ENCODE measurements at places on chromosomes 2 and 18. TPM values are rescaled to one million over a fixed set of nuclear protein-coding genes. Genes with fewer than 3 reads are reported as not detected.

The CD207 gene
- total RNA-seq = not detected

The RTKN gene
- total RNA-seq = 1.1 TPM

The PSMA8 gene
- total RNA-seq = 0.83 TPM

The ANKRD12 gene
- 111 TPM for total RNA-seq

The SRD5A2 gene
- total RNA-seq = not detected

The GRB14 gene
- not detected for total RNA-seq

The TRIM54 gene
- not detected for total RNA-seq

The C1QL2 gene
- not detected for total RNA-seq

The MC2R gene
- not detected for total RNA-seq

The IL36RN gene
- total RNA-seq = not detected

GRCh38 chr2:29412197-29412925 lies 297.1 kb downstream of the CLIP4 start:
- no peak for DNase-seq

- DNase-seq = no peak
These were observed 11.3 kb upstream of the DPP4 start for GRCh38 chr2:162085090-162085891.

GRCh38 chr2:188475945-188476344 lies 184.3 kb downstream of the GULP1 start:
- DNase-seq = no peak

DNA sequence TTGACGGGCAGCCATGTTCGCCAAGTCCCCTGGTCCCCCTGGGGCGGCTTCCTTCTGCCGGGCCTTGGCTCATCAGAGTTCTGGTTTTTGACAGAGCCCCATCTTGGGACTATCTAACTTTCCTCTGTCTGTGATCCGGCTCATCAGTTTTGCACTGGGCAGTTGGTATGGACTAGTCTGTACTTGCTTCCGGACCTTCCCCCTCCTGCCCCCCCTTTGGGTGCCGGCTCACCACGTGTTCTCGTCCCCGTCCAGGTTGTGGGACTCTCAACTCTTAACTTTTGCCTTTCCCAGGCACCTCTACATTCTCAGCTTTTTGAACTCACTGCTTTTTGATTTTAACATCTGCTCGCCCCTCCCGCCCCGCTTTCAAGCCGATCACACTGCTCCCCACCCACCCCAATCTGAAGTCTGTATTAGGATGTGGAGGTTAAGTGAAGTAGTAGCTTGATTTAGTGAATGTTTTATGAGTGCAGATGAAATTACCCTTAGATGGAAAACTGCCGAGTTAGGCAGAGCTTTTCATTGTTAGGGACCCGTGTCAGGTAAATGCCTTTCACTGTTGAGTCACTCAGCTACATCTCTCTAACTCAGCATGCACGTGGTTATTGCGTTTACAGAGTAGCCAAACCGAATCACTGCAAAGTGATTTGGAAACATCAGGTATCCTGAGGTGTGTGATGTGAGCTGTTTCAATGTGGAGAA lies 874 bp downstream of the WDR43 start:
- peak; percentile 54 for DNase-seq

DNA sequence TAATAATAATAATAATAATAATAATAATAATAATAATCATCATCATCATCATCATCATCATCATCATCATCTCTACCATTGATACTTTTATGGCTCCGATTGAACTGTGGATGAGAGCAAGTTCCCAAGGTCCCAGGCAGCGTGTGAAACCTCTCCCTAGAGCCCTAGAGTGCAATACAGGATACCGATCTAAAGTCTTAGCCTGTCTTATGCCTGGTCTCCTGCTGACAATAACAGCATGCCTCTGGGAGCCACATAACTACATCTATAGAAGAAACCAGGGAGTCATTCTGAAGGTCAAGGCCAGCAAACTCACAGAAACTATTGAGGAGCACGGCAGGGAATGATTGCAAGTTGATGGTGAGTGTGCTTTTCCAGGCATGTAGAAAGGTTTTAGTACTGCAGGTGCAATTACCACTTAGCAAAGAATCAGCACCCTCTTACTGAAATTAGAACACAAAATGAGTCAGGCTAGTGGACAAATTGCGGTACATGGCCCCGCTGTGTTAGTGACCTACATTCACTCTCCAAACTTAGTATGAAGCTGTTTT lies 457.2 kb upstream of the CDH20 start:
- DNase-seq = no peak

- no peak for DNase-seq
These were observed 37.9 kb downstream of the YES1 start for GRCh38 chr18:773980-774624.

DNA sequence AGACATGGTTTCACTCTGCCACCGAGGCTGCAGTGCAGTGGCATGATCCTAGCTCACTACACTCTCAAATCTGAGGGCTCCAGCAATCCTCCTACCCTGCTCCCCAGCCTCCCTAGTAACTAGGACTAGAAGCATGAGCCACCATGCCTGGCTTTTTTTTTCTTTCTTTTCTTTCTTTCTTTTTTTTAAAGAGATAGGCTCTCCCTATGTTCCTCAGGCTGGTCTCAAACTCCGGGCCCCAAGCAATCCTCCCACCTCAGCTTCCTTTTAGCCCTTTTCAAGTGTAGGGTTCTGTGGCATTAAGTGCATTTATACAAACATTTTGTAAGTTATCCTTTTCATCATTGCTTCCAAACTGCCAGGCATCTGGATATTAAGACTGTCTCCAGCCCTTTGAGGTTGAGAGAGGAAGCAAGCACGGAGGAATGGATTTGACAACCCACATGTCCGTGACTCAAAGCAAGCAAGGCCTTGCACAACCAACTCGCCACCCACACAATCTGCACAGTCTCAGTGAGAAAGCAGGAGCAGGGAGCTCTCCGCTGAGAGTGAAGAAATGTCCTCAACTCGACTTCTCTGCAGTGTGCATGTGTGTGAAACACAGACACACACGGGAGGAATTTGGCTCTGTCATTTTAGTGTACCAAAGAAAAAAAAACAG lies 65.6 kb downstream of the ATP8B1 start:
- no peak for DNase-seq

- DNase-seq = no peak
These were observed 46.3 kb downstream of the MYO1B start for GRCh38 chr2:191291471-191291870.

DNA sequence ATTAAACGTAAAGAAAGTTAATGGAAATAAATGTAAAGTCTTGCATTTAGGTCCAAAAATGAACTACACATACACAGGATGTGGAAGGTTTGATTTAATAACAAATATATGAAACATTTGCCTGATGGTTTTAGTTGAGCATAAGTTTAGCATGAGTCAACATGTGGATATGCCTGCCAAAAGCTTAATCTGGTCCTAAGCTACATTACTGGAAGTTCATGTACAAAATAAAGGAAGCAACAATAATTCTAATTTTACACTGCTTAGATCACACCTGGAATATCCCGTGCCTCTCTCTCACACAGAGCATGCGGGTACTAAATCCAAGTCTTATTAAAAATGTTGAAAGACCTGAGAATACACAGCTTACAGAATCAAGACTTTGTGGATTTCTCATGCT lies 276.5 kb upstream of the NRP2 start:
- no peak for DNase-seq

DNA sequence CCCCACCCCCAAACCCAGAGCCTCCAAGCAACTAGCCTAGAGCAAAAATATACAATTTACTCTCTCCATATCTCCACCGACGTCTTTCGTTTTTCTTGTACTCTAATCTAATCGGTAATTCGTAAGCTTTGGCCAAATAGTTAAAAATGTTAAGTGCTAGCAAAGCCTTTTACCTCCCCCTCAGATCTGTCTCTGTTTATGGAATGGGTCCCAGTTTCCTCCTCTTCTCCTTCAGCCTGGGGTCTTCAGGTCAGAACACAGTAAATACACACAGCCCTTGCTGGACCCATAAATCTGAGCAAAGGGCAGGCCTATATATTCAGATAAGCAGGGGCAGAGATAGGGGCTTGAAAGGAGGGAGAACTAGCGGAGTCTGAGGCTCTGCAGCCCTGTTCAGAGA lies 267.4 kb downstream of the MEIS1 start:
- DNase-seq = no peak

DNA sequence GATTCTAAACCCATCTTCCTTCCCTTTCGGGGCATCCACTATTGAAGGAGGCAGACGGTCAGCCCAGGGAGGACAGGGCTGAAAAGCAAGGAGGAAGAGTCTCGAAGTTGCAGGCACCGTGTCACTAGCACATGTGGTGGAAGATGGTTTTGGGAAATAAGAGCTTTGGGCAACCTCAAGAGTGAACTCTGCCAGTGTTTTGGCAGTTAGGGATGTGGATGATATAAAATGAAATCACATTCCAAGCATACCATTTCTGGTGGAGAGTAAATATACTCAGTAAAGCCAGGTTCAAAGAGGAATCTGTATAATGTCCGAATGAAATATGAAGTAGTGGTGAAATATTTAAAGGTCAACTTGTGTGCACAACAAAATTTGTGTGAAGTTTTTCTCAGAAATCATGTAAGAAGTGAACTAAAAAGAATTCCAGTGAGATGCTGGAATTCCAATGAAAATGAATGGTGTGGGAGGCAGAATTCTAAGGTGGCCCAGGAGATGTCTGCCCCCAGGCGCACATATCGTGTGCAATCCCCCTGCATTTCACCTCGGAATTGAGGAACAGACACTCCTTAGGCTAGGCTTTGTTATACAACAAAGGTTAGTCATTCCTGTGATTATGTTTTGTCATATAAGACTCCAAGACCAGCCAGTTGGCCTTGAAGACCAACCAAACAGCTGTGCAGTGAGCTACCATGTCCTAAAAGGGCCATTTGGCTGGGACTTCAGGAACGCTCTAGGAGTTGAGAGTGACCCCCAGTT lies 147.1 kb downstream of the SH3BP4 start:
- no peak for DNase-seq

GRCh38 chr18:57923611-57924010 lies 120.4 kb upstream of the NEDD4L start:
- DNase-seq = no peak

Data from activated CD4-positive, alpha-beta memory T cell treated with anti-CD3 and anti-CD28 coated beads, Interleukin-2, amount 10 ng/mL, durations not matched to agents 7 days and 5 days (primary cell).